ENCODE measurements at places on chromosomes 5 and 9.

GRCh38 chr5:127340606-127341005 lies 50.0 kb downstream of the MEGF10 start:
- DNase-seq, result no peak

- DNase-seq, result no peak
Observed at GRCh38 chr9:38414040-38414723, 10.1 kb downstream of the IGFBPL1 start.

DNA sequence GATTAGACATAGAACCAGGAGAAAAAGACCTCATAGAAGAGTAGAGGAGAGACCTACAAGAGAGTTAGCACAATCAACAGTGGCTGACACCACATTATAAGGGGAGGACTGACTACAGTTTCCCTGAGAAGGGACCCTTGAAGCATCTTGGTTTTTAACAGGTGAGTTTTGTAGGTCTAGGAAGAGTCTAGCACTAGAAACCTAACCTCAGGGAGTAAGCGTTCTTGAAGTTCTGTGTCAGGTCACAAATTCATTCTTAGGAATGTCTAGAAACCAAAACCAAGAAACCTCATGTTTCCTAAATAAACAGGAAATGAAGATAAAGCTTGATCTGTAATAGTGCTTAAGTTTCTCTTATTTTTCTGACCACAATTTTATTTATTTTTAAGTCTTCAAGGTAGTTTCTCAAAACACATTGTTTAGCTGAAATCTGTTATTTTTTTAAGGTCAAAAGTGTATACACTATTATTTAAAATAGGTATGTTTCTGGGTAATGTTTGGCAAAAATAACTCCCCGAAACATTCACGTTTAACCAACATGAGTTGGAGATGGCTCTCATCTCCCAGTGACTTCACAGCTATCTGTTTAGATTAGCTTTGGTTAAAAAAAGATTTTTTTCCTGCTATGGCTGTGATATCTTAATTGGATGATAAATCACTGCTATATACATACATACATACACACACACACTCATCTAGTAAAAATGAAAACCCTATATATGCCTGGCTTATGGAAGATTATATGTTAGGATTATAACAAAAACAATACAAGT lies 37.1 kb downstream of the MAP3K1 start:
- DNase-seq, result no peak

DNA sequence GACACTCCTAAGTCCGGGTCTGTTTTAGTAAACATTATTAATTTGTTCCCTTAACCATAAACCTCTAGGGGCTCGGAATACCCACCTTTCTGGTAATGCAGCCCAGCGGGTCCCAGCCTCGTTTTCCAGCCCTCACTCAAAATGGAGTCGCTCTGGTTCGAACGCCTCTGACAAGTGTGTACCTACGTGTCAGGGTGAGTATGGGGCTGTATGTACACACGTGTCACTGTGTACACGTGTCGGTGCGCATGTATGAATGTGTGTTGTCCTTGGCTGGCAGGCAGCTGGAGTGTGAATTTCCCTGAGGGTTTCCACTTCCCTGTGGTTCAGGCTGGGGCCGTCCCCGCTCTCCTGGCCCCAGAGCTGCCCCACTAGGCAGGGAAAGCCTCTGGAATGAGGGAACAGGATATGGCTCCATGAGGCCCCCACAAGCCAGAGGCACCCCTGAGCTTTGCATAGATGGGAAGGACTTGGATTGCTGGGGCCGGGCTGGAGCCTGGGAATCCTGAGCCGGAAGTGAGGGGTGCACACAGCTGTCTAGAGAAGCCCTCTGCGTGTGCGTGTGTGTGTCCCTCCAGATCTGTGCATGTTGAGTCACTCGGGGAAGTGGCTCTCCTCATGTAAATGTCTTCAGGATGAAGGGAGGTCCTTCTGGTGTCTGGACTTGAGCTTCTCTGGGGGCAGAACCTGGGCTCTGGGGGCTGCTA lies 160.8 kb upstream of the IER5L start:
- no peak for DNase-seq

DNA sequence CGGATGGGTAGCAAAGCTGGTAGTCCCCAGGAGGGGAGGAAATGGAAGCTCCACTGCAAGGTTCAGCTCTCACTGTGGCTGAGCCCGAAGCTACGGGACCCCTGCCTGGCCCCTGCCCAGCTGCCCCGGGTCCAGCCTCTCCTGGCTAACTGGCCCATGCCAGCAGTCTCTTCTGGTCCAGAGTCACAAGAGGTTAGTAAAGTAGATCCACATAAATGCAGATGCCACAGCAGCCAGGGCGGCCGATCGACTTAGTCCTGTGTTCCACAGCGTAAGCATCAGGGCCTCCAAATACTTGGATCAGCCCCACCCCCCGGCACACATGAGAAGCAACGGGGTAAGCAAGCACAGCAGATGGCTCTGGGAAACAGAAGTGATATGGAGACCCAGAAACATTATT lies 42.1 kb downstream of the MRPL36 start:
- no peak for DNase-seq

DNA sequence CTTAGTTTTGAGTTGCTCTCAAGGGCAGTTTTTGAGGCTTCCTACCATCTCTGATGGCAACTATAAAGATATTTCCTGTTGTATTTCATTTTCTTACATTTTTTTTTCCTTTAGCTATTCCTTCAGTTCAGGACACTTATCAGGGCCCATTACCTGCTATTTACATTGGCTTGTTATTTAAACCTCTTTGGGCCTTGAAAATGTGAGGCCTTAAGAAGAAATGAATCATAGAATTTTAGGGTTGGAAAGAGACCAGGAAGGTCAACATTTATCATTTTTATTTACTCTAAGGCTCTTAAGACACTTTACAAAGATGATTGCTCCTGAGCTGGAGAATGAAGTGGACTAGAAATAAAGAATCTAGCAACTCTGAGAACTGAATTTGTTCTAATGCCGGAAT lies 335.2 kb downstream of the DTWD2 start:
- no peak for DNase-seq

- DNase-seq, result no peak
Observed at GRCh38 chr5:45225571-45226031, 416.9 kb downstream of the MRPS30 start.

DNA sequence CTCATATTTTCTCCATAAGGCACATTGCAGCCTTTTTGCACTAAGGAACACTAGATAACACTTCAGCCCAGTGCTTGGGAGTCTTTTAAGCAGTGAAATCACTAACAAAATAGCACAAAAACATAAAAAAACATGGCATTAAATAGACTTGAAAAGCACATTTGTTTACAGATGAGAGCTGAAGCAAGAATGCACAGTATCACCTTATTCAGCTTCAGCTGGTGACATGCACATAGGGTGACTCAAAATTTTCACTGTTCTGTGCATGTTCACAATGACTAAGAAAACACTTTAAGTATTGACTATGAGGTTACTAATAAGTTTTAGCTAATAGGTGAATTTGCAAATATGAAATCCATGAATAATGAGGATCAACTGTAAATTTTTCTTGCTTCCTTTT lies 293.9 kb upstream of the TARS1 start:
- no peak for DNase-seq

DNA sequence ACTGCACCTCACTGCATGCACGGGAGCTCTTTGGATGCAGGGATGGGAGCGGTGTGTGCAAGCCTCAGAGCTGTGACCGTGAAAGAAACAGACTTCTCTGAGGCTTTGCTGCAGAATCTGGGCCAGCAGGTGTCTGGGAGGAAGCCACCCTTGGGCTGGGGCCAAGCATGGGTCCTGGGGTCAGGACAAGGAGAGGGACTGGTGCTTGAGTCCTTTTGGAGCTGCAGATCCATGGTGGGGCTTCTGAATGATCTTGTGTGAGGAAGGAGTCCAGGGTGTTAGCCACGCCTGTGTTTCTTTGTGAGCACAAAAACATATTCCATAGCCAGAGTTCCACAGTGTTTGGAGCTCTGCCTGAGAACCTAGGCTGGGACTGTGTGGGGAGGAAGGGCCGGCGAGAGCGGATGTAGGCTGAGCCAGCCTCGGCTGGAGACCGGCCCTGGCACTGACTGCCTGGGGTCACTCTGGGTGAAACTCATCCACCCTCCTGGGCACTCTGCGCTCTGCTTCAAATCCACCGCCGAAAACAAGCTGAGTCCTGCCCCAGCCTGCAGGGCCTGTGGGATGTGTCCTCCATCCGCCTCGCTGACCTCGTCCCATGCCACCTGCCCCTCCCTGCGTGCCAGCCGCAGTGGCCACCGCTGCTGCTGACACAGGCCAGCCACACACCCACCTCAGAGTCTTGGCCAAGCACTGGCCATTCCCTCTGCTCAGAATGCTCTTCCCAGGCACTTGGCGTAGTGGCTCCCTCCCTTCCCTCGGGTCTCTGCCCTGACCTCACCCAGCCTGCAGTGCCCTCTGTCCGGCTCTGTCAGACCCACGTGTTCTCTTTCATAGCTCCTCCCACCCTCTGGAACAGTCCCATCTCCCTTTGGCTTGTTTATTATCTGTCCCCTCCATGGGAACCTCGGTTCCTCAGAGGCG lies 26.7 kb downstream of the ERGIC1 start:
- DNase-seq, result peak; percentile 90

DNA sequence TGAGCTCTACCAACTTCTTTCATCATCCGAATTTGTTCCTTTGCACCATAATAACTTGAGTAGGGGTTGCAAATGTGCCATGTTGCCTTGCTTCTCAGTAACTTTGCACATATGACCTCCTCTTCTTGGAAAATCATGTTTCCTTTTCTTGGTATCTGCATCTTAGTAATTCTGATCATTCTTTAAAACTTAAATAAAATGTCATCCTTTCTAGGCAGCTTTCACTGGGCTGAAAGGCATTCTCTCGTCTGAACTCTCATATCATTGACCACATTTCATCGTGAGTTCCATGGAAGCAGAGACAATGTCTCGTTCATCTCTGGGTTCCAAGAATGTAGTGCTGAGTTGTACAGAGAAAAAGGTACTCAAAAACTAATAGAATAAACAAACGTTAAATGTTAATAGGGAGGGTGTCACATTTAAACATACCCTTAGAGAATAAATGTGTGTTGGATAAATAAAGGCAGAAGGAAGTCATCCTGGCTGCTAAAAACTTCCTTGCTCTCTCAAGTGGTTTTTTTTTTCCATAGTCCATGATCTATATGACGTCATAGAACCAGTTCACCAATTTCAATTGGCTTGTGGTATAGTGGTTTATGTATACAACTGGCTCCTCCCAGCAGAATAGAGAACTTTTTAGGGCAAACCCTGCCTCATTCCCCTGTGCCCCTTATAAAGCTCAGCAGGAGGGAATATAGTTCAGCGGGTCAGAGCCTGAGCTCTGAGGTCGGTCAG lies 218.1 kb upstream of the TRIM32 start:
- no peak for DNase-seq

DNA sequence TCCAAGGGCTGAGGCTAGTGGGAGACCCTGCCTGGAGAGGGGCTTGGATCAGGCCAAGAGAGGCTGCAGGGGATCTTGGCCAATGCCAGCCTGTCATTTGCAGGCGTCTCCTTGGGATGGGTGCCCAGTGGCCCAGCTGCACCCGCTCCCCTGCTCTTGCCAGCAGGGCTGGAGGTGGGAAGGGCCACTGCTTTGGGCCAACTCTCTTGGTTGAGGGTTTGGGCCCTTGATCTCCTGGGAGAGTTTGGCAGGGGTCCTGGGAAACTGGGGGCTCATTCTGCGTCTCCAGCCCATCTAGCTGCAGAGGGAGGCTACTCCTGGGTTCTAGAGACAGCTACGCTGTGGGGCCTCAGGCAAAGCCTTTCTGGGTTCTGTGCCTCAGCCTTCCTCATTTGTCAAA lies 10.5 kb downstream of the PSD2 start:
- DNase-seq, result no peak

GRCh38 chr5:83891261-83891660 lies 170.6 kb upstream of the HAPLN1 start:
- no peak for DNase-seq

DNA sequence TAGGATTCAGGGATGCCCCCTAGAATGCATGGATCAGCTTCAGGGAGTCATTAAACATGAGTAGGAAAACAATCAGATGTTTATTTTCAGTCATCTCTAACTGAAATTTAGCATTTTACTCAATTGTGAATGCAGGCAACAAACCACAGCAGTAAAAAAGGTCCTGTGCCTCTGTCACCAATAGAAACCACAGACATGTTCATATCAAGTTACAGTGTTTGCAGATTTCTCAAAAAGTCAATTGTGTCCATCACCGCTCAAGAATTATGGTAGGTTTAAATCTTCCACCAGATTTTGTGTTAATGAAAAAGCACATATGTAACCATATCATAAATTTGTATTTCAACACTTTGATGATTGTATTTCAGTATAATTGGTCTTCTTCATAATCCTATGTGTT lies 68.4 kb upstream of the SLC1A1 start:
- no peak for DNase-seq

DNA sequence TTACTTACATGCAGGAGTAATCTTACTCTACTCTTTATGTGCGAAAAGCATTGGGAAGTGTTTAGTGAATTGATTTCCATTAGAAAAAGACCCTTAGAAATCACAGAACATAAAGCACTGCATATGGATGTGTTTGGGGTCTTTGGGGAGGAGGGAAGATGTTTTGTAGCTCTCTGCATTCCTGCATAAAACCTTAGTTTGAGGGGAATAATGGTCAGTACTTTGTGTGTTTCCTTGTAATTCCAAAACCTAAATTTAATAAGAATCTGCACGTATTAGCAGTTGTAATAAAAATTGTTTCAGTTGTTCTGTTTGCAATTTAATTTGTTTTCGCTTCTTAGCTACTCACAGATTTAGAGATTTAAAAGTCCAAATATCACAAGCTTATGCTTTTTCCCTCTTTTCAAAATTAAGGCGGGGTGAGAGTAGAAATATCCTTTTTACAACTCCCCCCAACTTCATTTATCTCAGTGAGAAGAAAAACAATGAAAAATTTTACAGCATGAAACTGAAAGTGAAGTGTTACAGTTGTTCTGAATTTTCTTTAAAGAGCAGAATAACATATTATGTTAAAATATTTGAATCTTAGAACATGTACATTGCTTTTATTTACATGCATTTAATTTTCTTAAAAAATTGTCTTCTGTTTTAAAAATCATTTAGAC lies 143.8 kb downstream of the SMARCA2 start:
- DNase-seq, result no peak

DNA sequence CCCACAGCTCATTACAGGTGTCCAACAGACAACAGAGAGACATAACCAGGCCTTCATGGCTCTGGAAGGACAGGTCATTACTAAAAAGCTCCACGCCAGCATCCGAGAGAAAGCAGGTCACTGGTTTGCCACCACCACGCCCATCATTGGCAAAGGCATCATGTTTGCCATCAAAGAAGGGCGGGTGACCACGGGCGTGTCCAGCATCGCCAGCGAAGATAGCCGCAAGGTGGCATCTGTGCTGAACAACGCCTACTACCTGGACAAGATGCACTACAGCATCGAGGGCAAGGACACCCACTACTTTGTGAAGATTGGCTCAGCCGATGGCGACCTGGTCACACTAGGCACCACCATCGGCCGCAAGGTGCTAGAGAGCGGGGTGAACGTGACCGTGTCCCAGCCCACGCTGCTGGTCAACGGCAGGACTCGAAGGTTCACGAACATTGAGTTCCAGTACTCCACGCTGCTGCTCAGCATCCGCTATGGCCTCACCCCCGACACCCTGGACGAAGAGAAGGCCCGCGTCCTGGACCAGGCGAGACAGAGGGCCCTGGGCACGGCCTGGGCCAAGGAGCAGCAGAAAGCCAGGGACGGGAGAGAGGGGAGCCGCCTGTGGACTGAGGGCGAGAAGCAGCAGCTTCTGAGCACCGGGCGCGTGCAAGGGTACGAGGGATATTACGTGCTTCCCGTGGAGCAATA lies 29.3 kb upstream of the WWC1 start:
- DNase-seq, result no peak

GRCh38 chr9:129317179-129318011 lies 139.3 kb upstream of the IER5L start:
- no peak for DNase-seq

Data from left ventricle myocardium inferior (tissue), 1 donor.